ENCODE measurements at places on chromosomes 11 and 22.

DNA sequence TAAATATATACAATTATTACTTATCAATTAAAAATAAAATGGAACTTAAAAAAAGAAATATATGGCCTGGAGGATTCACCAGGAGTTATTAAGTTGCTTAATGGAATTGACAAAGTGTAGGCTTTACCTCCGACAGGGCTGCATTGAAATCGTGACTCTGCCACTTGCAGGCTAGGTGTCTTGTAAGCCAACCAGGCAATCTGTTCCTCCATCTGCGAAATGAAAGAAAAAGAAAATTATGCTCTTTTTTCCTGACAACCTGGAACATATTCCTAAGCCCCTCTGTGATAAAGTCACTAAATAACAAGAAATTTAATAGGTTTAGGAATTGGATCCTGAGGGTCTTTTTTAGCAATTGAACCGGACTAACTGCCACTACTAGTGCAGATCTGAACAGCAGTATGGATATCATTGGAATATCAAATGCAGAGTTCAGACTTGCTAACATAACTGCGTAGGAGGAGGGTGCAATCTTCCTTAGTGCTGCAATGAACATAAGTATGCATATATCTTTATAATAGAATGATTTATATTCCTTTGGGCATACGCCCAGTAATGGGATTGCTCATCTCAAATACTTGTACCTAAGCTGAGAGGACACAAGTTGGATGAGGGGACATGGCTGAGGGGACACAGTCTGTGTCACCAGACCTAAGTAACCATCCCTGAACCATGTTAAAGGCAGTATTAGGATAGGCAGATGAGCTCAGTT lies 42.5 kb upstream of the CEP126 start:
- no peak for DNase-seq

GRCh38 chr22:32708830-32709229 lies 92.7 kb upstream of the TIMP3 start:
- DNase-seq = no peak

DNA sequence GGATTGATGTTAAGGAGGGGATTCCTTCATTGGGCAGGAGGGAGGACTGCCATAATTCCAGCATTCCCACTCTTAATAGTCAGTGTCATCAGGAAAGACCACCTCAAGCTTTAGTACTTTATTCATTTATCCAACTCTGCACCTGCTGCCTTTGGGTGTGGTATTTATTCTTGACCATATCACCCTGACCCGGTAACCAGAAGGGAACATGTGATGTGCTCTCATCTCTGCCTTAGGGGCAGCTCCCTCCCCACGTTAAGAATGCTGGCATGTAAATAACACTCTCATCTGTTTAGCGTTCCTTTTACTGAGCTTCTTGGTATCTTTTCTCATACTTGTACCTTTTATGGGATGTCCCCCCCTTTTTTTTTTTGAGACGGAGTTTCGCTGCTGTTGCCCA lies 7.7 kb downstream of the CAT start:
- DNase-seq = no peak

GRCh38 chr11:69088676-69089146 lies 40.0 kb downstream of the TPCN2 start:
- peak; percentile 41 for DNase-seq

Data from activated CD4-positive, alpha-beta T cell treated with anti-CD3 and anti-CD28 coated beads for 24 hours (primary cell).